ENCODE measurements at places on chromosomes 6 and 20.

DNA sequence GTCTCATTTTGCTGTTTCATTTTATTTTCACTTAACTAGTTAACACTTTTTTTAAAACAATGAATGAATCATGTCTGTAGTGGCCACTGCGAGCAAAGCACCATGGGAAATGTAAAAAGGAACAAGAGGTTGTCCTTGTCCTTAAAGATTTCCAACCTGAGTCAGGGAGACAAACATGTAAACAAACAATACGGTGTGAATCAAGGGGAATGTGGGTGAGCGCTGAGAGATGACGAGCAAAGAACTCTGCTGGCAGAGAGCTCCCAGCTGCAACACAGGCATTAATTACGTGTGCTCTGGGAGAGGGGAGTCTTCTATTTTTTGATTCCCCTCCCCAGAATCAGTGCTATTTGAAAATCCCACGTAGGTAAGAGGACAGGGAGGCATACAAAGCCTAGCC lies 84.3 kb downstream of the ATXN1 start:
- no peak for DNase-seq

DNA sequence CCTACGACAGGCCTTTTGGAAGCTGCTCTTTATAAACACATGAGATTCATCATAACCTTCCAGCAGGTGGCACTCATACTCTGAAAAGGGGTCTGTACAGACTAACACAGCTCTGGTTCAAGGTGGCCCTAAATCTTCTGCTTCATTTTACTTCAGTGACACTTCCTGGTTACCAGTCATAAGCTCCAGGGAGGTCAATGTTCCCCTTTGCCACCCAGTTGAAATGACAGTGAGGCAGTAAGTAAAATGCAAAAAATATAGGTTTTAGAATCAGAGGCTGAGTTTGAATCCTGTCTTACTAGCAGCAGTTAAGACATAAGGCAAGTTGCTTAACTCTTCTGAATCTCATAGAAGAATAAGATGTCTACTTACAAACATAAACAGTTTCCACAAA lies 132.8 kb downstream of the CDK19 start:
- peak; percentile 92 for DNase-seq

GRCh38 chr20:59774921-59775686 lies 158.3 kb downstream of the SYCP2 start:
- no peak for DNase-seq

DNA sequence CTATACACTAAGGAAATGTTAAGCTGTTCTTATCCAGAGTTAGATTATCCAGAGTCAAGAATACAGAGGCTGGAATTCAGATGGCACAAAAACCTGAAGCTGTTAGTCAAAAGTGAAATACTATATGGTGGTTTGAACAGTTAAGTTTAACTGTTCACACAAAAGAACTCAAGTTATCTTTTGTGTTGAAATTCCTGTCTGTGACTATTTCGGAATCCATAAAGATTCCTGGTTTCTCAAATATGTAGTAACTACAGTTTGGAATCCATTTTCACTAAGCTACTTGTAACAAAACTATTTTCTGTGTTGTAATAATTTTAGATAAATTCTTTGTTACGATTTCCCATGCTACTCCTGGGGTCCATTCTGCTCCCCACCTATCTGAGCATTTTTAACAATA lies 24.5 kb downstream of the FIG4 start:
- DNase-seq, result no peak

Data from MV-4-11 (cell line).